Esophagus muscularis mucosa (tissue), 4 donors: ENCODE measurements at places on chromosomes 4 and X. TPM values are rescaled to one million over a fixed set of nuclear protein-coding genes. Genes with fewer than 3 reads are reported as not detected.

GRCh38 chr4:150949943-150950342, 65.1 kb downstream of the LRBA start:
- DNase-seq = no peak

DNA sequence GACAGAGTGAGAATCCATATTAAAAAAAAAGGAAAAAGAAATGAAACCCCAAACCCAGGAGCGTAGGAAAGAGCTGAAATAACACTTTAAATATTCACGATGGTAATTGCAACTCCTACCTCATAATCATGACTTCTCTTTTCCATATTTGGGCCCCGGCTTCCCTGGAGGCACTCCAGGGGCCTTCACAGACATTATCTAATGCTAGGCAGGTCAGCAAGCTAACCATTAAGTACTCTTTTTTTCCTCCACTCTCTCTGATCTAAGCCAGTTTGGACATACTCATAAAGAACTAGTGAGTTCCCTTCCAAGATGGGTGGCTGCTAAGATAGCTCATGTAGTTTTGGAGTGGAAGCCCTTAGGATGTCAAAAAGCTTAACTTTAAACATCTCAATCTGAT, 83.2 kb downstream of the SH3KBP1 start:
- DNase-seq = no peak

PCDH11X gene
- under 0.01 TPM for total RNA-seq

FHIP1A gene
- total RNA-seq = 6.2 TPM

- no peak for DNase-seq
These were observed 30.7 kb downstream of the SEPTIN11 start for GRCh38 chr4:76980261-76980660.

DNA sequence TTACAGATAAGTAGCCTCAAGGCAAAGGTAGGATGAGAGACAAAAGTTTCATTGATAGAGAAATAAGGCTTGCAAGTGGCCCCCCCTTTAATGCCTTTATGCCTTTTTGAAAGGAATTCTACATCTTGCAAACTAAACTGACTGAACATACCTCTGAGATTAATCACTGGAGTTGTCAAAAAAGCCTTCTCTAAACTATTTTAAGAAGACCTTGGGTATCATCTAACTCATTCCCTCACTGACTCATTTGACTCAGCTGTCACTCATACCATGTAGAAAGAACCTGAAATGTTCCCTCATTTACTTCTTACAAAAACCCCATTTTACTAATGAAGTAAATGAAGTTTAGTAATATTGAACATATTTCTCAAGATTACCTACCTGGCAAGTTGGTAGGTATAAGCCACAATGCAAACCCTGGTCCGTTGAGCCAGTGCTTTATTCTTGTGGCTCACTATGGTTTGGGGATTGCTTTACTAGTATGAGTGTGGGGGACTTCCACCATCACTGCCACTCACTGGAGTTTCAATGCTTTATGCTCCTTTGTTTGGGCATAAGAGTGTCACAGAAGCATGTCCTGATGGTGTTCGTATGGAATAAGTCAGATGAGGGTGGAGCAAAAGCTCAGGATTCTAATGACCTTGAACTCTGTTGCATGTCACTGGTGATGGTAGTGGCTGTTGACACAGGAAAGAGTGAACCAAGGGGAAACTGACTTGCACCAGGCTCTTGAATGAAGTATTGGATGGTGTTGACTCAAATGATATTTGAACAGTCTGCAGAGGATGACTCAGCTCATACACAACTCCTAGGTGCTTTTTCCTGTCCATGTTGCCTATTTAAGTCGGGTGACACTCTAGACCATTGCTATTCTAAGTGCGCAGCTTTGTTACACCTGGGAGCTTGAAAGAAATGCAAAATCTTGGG, 305.5 kb upstream of the EMCN start:
- DNase-seq = no peak

NAA11 gene
- not detected for total RNA-seq

DNA sequence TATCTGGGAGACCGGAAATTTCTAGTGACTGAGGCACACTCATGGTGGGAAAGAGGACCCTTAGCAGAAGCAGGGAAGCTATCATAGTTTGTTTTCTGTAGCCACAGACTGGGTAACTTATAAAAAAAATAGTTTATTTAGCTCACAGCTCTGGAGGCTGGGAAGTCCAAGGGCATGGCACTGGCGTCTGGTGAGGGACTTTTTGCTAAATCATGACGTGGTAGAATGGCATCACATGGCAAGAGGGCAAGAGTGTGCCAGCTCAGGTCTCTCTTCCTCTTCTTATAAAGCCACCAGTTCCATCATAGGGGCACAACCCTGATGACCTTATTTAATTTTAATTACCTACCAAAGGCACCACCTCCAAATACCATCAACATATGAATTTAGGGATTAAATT, 13.3 kb downstream of the APLN start:
- DNase-seq = no peak

DNA sequence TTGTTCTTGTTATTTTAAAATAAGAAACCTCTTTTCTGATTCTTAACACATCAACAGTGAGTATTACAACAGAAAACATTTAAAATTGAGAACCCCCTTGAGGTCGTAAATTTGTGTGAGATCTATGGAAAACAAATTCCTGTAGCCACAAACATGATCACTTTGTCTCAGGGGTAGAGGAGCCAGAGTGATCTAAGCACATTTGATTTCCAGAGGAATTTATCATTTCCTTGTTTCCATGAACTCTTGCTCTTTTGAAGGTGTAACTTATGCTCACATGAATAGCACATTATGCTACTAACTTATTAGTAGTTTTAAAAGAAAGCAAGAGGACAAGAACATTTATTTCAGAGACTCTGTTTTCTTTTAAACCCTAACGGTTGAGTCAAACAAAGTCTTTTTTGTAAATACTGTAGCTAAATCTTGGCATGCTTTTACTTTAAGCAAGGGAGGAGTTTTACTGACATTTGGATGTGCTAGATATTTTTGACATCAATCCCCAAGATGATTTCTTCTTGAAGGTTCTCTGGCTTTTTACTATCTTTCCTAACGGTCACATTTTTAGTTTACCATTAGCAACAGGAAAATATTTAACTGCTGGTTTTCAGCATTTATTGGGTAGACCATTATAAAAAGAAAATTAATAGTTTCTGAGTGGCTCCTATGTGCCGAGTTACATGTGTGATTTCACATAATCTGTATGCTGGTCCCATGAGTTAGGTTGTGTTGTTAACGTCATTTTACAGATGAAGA, 27.9 kb upstream of the ZCCHC12 start:
- no peak for DNase-seq

KIAA1210 gene
- total RNA-seq = not detected

DNA sequence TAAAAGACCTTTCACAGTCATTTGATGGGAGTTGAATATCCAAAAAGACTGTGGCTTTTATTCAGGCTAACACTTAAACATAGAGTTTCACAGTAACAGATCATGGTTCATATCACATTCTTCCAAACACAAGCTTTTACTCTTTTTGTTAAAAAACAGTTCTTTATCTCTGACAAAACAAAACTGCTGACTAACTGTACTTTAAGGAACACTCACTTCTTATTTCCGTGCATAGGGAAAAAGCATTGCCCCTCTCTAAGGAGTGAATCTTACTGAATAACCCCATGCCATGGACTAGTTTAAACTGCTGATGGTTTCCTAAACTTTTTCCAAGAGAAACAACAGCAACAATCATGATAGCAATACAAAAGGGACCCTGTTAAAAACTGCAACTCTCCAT, 297.0 kb upstream of the INTU start:
- no peak for DNase-seq

DNA sequence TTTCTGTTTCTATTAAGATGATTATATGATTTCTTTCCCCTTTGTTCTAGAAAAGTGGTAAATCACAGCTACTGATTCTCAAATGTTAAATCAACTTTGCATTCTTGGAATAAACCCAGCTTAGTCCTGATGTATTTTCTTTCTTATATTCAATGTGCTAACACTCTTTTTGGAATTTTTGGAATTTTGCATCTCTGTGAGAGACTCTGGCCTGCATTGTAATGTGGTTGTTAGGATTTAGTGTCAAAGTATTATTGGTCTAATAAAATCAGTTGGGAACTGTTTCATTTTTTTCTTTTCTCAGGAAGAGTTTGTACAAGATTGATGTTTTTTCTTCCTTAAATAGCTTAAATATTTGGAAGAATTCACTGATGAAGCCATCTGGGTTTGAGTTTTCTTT, 109.6 kb downstream of the KIT start:
- no peak for DNase-seq

GRCh38 chrX:9392445-9392844, 72.4 kb upstream of the TBL1X start:
- DNase-seq = no peak
